OCI-LY7 (cell line): ENCODE measurements at places on chromosomes 3 and 15. TPM values are rescaled to one million over a fixed set of nuclear protein-coding genes. Genes with fewer than 3 reads are reported as not detected.

- no peak for DNase-seq
Observed at GRCh38 chr15:77823736-77824135, 191.0 kb upstream of the LINGO1 start.

- no peak for DNase-seq
Observed at GRCh38 chr3:176395240-176395639, 802.0 kb downstream of the TBL1XR1 start.

- no peak for DNase-seq
Observed at GRCh38 chr15:36877796-36878683, 222.3 kb downstream of the MEIS2 start.

DNA sequence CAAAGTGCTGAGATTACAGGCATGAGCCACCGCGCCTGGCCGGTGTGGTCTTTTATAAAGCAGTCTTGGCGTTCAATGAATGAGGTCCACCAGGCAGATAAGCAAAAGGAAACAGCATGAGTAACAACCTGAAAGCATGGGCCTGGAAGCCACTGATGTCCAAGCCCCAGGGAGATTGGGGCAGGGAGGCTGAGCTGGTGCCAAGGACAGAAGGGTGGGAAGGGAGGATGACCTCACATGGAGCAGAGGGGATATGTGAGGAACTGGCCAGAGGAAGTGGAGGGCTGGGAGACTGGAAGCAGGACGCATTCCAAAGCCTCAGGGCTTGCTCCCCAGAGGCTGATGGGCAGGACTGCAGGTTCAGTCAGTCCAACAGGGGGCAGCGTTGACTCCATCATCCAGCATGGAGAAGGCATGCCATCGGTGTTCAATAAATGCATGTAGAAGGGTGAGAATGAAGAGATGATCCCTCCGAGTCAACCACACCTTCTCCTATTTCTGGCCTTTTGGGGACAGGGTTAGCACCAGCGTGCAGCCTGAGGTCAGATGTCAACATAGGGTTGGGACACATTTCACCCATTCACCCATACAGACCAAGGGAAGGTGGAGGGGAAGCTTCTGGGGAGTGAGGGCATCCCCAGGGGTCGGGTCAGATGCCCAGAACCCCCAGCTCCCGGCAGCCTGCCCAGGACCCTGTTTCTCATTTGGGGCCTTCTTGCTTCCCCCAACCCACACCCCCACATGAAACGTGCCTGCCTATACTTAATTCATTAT is 14.8 kb downstream of the MYL3 start:
- peak; percentile 19 for DNase-seq

GRCh38 chr3:124451630-124452317 is 278.5 kb upstream of the UMPS start:
- no peak for DNase-seq

DNA sequence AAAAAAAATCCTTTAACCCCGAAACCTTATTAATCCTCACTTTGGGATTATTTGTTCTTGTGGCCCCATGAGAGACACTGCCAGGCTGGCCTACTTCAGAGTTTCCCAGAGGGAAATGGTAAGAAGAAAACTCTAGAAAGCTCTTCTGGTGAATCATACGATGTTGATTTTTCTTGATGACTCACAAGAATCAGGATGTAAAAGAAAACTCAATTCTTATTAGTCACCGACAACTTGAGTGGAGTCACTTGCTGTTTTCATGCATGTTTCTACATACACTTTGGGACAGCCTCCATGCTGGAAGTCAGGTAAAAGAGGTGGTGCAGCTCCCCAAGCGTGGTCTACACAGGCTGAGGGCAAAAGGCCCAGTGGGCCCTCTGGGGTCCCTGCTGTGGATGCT is 42.8 kb downstream of the MYO5C start:
- no peak for DNase-seq

DNA sequence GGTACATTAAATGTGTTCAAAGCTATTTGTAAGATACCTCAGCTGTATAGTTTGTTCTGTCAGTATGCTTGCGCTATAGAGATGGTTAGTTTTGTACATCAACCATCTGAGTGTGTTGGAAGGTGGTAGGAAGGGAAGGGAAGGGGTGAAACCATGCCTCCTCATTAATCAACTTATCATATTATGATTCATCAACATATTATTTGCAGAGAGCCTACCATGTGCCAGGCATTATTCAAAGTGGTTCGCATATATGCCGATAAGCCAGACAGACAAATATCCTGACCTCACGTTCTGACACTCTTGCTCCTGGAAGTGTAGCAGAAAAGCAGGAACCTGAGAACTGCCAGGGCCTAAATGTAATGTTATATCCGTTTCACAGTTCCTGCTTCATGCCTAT is 248.1 kb upstream of the NR2E3 start:
- no peak for DNase-seq

DNA sequence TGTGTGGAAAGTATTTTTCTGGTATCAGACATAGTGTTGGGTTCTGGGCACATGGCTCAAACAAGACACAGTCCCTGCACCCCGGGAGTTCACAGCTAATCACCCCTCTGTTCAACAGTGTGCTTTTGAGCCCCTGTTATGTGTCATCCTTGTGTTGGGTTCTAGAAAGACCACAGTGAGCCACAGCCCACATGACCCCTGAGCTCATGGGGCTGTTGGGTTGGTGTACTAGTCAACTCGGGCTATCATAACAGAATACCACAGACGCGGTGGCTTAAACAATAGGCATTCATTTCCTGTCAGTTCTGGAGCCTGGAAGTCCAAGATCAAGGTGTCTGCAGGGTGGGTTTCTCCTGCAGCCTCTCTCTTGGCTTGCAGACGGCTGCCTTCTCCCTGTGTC is 100.0 kb downstream of the DNAJB8 start:
- no peak for DNase-seq

GRCh38 chr3:64395490-64395889 is 170.2 kb upstream of the PRICKLE2 start:
- no peak for DNase-seq

DNA sequence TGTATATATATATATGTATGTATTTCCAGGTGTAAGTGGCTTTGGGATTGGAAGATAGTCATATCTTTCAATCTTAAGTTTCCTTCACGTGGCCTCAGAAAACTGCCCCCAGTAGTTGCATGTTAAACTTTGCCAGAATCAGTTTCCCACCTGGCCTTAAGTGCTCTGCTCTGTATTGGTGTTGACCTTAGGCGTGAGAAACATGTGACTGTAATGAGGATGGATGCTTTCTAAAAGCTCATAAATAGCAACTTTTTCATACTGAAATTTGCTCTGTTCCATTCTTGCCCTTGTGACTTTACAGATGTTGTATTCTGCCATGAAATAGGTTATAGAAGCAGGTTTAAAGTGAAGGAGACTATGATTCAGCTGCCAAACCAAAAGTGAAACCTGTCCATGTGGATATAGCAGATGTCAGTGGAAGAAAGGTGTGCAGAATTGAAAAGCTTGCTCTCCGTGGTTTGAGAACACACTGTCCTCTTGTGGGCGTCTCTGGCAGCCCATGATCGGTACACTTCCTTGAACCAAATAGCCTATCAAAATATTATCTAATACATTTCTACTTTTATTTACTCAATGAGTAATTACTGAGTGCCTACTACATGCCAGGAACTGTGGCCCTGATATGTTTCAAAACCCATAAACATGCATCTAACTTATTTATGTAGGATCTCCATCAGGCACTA is 15.8 kb downstream of the SCG5 start:
- no peak for DNase-seq

DNA sequence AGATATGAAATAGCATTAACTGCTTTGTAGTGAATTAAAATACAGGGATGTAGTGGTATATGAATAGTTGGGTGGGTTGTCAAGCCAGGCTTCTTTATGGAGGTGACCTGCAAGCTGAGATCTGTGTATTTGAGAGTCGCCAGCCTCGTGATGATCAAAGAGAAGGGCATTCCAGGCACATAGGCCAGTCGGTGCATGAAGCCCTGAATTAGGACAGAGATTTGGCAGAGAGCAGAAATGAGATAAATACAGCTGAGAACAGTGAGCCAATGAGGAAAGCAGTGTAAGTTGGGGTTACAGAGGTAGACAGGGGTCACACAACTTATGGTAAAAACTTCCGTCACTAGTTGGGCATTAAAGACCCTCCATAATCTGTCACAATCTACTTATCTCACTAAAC is 641.9 kb downstream of the OTOL1 start:
- DNase-seq: no peak

DNA sequence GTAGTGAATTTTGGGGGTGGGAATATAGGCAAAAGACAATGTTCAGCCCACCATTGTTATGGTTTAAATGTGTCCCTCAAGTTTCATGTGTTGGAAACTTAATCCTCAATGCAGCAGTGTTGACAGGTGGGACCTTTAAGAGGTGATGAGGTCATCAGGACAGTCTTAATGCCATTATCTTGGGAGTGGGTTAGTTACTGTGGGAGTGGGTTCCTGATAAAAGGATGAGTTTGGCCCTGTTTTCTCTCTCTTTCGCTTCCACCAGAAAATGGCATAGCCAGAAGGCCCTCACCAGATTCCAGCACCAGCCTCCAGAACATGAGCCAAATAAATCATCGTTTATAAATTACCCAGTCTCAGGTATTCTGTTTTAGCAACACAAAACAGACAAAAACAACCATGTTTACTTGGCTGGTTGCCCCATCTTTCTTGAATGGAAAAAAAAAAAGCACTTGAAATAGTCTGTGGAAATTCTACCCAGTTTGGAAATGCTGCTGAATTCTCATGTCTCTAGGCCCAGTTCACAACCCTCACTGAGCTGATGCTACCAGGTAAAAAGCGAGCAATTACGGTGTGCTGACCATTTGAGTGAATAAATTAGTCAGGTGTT is 31.0 kb upstream of the MFSD1 start:
- DNase-seq: no peak

- no peak for DNase-seq
Observed at GRCh38 chr3:24714436-24714835, 219.8 kb upstream of the THRB start.

The PLSCR5 gene
- not detected in 2 replicates for total RNA-seq

The CYP8B1 gene
- total RNA-seq: not detected in 2 replicates

The ADGRG7 gene
- total RNA-seq: not detected in 2 replicates

The VGLL3 gene
- total RNA-seq: not detected in 2 replicates

The RASGRP1 gene
- 6.1 and 12.9 TPM in 2 replicates for total RNA-seq
